Activated CD8-positive, alpha-beta memory T cell treated with anti-CD3 and anti-CD28 coated beads for 4 hours (primary cell): ENCODE measurements at places on chromosomes 12 and 14.

GRCh38 chr14:96639550-96639949 lies 137.4 kb downstream of the PAPOLA start:
- no peak for DNase-seq

GRCh38 chr14:39897657-39898056 lies 465.4 kb upstream of the FBXO33 start:
- no peak for DNase-seq

GRCh38 chr12:122997343-122998250 lies 17.1 kb downstream of the ARL6IP4 start:
- DNase-seq: no peak

DNA sequence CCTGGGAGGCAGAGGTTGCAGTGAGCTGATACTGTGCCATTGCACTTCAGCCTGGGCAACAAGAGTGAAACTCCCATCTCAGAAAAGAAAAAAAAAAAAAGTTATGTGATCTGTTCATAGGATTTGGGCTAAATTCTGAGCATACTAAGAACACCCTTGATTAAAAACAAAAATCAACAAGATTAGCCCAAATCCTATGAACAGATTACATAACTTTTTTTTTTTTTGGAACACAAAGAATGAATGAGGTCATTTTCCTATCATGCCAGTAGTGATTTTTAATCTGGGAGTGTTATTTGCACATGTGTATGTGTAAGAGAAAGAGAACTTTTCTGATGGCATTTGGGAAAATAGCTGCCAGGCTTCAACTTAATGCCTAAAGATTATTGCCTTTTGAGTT lies 208.7 kb downstream of the ERC1 start:
- no peak for DNase-seq

GRCh38 chr12:92570056-92570753 lies 132.6 kb upstream of the PLEKHG7 start:
- no peak for DNase-seq

GRCh38 chr12:102955926-102956737 lies 1.3 kb upstream of the ASCL1 start:
- DNase-seq: no peak

DNA sequence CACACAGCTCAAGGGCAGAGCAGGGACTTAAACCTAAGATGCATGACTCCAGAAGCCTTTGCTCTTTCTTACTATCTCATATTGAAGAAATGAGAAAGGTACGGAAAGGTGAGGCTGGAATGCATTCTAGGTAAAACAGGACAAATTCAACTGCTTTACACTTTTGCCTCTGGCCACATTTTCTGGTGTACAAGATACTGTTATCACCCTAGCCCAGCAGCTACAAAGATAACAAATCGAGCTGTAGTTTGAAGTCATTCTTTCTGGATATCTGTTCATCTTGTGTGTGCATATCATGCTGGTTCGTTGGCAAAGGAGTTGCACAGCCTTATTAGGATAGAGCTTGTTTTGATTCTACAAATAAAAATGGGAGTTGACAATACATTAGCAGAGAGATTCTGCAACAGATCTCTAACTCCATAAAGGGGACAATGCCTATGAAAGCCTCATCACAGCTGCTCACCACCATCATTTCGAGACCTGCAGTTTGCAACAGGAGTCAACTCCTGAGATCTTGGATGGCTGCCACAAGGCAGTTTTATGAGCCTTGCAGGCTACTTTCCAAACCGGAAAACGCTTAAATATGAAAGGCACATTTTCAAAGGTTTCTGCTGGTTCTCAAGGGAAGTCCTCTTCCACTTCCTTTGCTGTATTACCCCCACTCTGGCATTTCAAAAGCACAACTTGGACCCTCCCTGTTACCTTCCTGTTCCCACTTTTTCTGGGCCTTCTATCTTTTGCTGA lies 64.9 kb downstream of the STXBP6 start:
- DNase-seq: no peak

- DNase-seq: no peak
Measured at GRCh38 chr12:95944108-95944704, 1.1 kb downstream of the AMDHD1 start.

DNA sequence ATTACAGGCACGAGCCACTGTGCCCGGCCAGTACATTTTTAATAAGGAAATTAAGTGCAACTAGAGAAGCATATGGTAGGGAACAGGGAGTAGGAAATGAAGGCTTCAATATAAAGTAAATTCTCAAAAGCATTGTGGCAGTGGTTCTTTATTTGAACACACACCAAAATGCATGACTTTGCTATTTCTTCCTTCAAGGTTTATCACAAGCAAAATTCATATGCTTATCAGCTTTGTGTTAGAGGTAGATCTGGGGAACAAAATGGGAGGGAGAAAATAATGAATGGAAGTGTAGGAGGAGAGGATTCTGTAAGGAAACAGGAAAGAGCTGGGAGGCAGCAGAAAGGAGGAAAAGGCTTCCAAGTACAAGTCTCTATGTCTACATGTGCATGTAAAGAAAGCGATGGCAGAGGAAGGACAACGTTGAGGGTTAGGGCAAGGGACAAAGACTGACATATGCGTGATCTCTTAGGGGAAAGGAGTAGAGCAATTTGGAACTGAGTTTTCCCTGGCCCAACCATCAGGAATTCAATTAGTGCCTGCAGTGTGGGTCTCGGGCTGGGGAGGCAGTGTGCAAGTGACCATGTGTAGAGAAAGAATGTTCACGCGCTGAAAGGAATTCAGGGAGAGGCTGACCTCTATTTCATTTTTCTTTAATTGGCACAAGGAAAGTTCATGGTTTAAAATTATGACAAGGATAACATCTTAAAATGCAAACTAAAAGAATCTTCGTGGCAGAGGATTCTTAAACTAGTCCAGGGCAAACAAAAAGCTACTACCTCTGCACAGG lies 22.9 kb upstream of the RASSF8 start:
- no peak for DNase-seq

- no peak for DNase-seq
Measured at GRCh38 chr14:67749341-67750084, 47.8 kb downstream of the RDH12 start.

DNA sequence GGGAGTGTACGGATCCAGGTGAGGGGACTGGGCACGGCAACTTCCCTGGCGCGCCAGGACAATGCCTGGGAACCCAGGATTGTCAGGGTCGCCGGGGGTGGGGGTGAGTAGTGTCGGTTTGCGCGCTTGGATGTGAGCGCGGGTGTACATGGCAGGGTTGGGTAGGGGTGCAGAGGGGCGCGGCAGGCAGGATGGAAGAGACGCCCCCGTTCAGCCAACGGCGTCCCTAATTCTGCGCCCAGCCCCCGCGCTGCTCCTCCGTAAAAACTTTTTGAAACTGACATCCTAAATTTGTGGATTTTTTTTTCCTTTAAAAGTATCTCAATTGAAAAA lies 3.1 kb downstream of the DIO3 start:
- no peak for DNase-seq

- no peak for DNase-seq
Measured at GRCh38 chr12:88516811-88517210, 63.5 kb downstream of the KITLG start.

GRCh38 chr14:25464772-25465171 lies 414.8 kb upstream of the STXBP6 start:
- DNase-seq: no peak

DNA sequence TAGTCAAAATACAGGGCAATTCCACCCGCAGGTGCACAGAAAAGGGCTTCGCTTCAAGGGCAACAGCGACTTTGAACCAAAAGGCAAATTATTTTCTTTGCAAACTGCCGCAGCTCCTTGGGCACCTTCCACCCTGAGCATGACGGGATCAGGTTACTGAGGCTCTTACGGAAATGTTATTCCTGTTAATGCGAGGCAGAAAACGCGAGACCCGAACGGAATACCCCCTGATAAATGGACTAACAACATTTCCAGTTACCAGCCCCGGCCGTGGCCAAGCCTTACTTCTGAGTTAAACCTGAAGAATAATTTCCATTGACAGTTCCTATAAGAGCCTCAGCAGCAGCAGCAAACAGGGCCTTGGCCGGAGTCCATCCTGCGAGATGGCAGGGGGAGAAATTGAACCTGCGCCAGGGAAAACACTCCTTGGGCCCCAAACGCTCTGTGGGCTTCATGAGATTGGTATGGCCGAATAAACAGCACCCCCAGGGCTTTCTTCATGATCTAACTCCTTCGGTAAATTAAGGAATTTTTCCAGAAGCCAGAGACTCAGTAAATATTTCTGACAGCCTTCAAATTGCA lies 70.0 kb upstream of the DICER1 start:
- no peak for DNase-seq

GRCh38 chr14:58145936-58146335 lies 6.1 kb downstream of the ARMH4 start:
- DNase-seq: no peak

- DNase-seq: no peak
Measured at GRCh38 chr12:70686907-70687306, 49.7 kb upstream of the PTPRB start.

DNA sequence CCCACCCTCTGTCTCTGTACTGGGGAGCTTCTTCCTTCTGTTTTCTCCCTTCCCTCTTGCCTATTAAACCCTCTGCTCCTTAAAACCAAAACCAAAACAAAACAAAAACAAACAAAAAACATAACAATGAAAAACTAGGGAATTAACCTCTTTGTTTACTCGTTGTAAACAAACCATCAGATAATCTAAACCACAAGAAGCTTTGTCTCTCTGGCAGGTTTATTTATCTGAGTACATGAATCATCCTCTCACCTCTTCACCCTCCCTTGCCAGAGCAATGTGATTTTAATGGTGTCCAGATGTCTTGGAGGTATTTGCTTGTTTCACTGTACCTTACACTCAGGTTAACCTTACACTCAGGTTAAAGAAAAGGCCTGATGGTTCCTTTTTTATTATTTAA lies 66.1 kb downstream of the DYRK2 start:
- no peak for DNase-seq

DNA sequence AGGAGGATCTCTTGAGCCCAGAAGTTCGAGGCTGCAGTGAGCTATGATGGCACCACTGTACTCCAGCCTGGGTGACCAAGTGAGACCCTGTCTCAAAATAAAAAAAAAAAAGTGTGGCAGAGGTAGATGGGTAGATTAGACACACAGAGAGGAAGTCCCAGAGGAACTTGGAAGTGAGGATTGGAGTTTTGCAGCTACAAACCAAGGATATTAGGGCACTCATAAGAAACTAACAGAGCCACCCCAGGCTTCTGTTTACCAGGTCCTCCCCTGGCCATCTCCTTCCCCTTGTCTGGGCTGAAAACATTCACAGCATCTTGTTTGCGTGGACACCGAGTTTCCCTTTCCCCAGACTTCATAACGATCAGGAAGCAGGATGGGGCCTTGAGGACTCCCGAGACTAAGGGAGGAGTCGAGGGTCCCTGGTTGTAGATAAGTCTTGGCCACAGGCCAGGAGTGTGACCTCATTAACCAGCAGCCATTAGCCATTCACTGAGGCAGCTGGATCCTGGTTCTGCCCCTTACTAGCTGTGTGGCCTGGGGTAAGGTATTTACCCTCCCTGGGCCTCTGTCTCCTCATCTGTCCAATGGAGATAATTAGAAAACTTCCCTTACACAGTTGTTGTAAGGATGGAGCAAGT lies 2.1 kb downstream of the MAP1LC3B2 start:
- DNase-seq: no peak

DNA sequence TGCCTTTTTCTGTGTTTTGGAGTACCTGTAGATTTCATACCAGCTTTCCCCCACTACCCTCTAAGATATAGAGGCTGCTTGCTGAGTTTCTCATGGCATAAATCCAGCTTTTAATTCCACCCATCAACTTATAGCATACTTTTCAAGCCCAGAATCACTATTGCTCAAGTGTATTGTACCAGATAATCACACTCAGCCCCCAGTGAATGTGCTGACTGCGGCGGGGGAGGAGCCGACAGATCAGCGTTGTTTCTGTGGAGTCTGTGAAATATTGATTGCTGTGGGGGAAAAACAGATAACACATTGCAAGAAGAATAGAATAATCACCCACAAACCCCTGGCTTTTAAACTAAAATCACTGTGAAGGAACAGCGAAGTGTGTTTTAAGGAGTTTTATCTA lies 296.1 kb downstream of the TMEM132D start:
- no peak for DNase-seq
